CD4-positive, alpha-beta T cell (primary cell): ENCODE measurements at places on chromosomes 16 and 17.

DNA sequence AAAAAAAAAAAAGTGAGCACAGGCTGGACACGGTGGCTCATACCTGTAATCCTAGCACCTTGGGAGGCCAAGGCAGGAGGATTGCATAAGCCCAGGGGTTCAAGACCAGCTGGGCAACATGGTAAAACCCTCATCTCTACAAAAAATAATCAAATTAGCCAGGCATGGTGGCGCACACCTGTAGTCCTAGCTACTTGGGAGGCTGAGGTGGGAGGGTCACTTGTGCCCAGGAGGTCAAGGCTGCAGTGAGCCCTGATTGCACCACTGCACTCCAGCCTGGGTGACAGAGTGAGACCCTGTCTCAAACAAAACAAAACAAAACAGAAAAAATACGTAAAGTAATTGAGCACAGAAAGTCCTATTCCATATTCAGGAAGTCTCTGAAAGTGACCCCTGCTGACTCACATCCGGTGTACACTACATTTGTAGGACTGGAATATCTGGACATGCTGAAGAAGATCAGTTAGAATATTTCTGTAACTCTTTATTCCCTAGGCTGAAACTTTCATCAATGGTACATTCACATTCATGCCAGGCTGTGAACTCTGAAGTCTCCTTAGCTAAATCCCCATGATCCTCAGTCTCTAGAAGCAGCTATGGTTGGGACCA, 66.0 kb upstream of the HAS3 start:
- no peak for DNase-seq

DNA sequence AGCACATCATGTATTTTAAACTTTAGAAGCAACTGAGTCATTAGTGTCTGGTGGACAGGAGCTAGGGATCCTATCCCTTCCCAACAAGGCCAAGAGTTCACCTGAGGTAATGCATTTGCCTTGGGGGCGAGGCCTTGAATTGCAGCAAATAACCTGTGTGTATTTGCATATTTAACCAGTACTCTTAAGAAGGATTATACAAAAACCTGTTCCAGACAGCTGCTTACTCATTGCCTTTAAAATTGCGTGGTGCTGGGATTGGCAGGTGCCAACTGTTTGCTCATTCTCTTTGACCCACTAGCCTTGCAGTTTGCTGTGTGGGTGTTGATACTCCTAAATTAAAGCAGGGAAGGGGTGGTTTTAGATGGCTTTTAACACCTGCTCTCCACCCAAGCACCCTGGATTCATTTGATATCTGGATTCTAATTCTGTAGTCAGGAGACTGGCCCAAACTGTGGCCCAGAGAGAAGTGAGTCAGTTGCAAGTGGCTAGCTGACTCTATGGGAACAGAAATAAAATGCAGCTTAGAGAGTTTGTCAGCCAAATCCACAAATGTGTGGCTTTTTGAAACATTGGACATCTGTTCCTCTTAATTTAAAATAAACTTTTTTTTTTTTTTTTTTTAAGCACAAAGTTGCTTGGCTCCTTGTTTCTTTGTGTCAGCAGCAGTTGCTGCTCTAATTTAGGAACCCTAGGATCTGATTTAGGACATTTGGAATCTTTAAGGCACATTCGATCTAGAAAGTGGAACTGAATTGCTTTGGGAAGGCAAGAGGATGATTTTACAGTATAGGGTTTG, 46.9 kb downstream of the TUBD1 start:
- peak; percentile 49 for DNase-seq

GRCh38 chr17:42748908-42749798, 4.3 kb upstream of the EZH1 start:
- no peak for DNase-seq

- DNase-seq, result no peak
Measured at GRCh38 chr17:2695961-2696760, 15.4 kb downstream of the CLUH start.

DNA sequence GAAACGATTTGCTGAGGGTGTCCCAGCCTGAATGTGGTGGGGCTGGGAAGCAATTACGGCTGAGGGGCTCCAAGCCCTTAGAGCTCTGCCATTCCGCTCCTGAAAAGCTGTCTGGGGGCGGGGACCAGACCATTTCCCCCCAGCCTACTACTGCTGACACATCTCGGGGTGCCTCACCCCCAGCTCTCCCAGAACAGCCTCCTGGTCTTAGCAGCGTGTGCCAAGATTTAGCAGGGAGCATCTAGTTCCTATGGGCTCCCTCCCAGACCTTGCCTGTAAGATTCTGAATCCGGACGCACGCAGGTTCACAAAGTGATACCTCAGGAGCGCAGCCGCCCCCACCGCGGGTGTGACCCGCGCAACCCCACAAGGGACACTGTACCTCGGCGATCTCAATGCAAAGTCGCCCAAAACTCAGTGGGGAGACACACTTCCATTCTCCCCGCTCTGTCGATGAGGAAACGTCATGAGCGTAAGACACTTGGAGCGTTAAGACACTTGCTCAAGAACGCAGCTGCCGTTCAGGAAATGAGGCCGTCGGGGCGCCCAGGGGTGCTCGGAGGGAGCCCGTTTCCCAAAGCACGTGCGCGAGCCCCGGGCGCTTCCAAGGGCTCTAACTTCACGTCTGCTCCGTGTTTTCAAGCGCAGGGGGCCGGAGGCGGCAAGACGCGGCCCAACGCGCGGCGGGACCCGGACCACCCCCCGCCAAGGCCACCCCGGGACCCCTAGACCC, 629 bp downstream of the GEMIN4 start:
- DNase-seq, result peak; percentile 48

DNA sequence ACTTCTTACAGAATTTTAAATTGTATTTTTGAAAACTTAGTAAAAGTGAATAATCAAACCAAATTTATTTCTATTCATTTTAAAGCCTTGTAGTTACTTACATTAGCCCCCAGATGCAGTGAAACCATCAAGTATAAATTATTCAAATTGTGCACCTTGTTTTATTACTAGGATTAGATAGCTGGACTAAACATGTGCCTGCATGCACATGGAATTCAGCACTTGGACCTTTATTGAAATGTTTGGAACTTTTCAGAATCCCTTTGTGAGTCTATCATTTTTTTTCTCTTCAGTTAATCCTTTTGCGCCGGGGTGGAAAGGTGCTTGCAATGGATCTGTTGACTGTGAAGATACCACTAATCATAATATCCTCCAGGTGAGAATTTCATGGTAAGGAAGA, 4.7 kb downstream of the ZPBP2 start:
- DNase-seq, result no peak

- DNase-seq, result no peak
Measured at GRCh38 chr16:13896543-13897182, 23.3 kb upstream of the ERCC4 start.

DNA sequence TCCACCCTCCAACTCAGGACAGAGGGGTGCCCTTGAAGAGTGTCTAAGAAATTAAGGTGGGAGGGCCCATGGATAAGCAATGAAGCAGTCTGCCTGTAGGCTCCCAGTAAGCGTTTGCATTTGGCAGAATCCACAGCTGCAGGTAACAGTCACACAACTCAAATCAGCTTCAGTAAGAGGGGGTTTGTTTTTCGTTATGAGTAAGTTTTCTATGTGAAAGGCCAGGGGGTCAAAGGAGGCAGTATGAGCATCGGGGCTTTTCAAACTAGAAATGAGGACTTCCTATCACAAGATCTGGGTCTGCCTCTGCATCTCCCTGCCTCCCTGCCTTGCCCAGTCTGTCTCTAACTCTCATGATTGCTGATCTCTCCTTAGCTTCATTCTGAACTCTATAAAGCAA, 128.1 kb upstream of the CCL2 start:
- no peak for DNase-seq
